NCI-H2227 treated with DMSO at 0.1 percent for 48 hours (cell line): ENCODE measurements at places on chromosomes 4 and X.

GRCh38 chr4:41380511-41381157 is 123.9 kb downstream of the UCHL1 start:
- no peak for DNase-seq

DNA sequence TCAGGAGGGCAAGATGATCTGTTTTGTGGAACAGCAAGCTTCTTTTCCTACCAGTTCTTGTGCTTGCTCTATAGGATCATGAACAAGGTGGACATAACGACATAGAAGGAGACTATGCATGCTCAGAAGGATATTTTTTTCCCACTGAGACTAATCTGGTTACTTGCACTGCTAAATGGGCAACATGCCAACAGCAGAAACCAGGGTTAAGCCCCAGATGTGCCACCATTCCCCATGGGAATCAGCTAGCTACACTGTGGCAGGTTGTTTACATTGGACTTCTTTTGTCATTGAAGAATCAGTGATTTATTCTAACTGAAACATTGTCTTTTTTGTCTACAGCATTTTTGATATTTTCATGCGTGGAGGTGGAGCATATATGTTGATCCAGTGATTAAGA is 165.6 kb downstream of the C4orf33 start:
- no peak for DNase-seq

- DNase-seq: peak; percentile 37
Observed at GRCh38 chrX:134734466-134734952, 76.2 kb upstream of the PLAC1 start.

DNA sequence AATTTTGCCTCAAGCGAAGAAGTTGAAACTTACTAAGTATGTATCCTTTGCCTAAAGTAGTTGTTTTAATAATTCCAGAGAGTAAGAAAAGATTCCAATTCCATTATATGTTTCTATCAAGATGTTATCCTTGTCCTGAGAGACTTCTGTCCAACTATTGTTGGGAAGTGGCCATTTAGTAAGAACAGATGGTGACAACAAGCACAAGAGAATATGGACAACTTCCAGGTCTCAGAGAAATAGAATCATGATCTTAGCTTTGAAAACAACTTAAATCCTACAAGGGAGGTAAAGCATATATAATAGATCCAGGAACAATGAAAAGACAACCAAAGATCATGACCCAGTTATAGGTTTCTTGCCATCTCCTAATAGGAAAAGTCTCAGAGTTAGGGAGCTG is 486.6 kb upstream of the PCDH10 start:
- no peak for DNase-seq
